ENCODE measurements at places on chromosomes 5 and 9.
A peak's percentile ranks its signal among the peaks of the same experiment; 100 is the strongest.

GRCh38 chr5:112977440-112977861 is 853 bp downstream of the DCP2 start:
- DNase-seq = no peak

GRCh38 chr5:10213316-10213715 is 36.4 kb downstream of the ATPSCKMT start:
- no peak for DNase-seq

DNA sequence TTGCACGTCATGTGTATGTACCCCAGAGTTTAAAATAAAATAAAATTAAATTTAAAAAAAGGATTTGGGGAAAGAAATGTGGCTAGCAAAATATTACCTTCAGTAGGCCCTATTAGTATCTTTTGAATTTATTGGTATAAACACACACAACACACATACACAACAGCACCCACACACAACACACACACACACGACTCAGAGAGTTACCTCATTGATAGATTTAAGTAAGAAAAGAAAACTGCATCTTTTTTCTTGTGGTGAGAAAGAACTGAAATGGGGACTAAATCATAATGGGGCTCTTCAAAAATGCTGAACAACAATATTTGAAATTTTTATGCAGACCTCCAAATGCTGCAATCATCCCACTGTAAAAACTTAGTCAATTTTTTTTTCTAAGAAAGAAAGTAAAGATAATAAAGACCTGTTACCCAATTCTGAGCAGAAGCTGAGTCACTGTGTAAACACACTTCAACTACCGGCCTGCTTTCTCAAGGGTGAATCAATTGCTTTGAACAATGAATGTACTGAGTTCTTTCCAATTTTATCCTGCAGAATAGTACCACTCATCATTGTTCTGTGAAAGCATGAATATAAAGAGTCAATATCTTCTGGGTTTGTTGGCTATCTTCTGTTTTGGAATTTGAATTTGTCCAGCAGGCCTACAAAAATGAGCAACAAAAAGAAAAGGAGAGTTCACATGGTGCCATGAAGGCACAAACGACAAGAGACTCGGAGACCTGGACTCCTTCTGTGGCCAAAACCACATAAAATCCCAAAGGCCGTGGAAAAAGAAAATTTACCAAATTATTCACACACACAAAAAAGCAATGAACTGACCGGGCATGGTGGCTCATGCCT is 57.9 kb upstream of the CCNG1 start:
- DNase-seq = peak; percentile 70

- no peak for DNase-seq
Observed at GRCh38 chr5:17340819-17341218, 123.4 kb downstream of the BASP1 start.

GRCh38 chr5:374631-375335 is 53.3 kb downstream of the AHRR start:
- DNase-seq = no peak

- DNase-seq = peak; percentile 63
Observed at GRCh38 chr5:1800472-1801221, 560 bp upstream of the NDUFS6 start.

GRCh38 chr5:56732121-56732520 is 83.2 kb upstream of the MAP3K1 start:
- DNase-seq = no peak

- DNase-seq = peak; percentile 75
Observed at GRCh38 chr5:61298580-61298979, 33.5 kb upstream of the ZSWIM6 start.

GRCh38 chr5:61777292-61777691 is 445.2 kb downstream of the ZSWIM6 start:
- no peak for DNase-seq

DNA sequence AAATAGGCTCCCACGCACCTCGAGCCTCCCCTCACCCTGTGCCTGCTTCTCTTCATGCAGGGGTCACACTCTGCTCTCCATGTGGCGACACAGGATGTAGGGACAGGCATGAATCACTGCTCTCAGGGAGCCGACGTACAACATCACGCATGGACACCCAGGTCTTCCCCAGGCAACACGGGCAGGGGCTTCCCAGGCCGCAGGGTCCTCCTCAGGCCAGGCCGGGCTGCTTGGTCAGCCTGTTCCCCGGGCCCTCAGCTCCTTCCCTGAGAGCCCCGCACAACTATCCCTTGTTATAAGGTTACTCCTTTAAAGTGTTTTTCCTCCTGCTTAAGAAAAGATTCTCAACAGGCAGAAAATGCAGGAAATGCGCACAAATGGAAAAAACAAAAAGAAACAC is 1.1 kb downstream of the SLC6A18 start:
- no peak for DNase-seq

- peak; percentile 11 for DNase-seq
Observed at GRCh38 chr5:168978015-168978414, 322.9 kb downstream of the SLIT3 start.

- no peak for DNase-seq
Observed at GRCh38 chr9:77981907-77982306, 49.7 kb downstream of the GNAQ start.

- DNase-seq = peak; percentile 99
Observed at GRCh38 chr9:115591584-115591984, 473.6 kb upstream of the TNC start.

DNA sequence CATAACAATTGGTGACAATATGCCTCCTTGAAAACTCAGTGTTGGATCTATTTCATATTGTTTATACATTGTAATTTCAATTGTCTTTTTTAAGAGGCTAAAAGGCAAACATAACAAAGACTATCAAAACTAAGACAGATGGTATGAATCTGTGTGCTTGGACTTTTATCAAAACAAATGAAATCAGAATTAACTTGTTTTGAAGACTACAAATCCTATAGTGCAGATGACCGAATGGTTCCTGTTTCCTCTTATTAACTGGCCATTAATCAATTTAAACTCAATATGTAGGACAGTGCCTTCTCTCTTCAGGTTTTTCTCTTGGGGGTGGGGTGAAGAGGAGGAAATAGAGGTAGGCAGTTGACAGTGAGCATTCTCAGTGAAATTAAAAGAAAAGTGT is 366.9 kb upstream of the GRAMD2B start:
- no peak for DNase-seq

DNA sequence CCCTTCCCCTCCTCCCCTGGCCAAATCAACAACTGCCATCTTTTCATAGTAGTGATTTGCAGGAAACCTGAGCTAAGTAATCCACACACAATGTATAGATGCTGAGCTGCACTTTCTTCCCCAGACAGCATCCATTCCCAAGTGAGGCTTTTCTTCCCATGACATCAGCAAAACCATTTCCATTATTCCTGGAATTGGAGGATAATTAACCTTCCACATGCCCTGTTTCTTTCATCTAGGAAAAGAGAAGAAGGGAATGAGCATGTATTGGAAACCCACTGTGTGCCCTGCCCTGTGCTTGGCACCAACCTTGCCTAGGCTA is 268.0 kb downstream of the ZSWIM6 start:
- no peak for DNase-seq

DNA sequence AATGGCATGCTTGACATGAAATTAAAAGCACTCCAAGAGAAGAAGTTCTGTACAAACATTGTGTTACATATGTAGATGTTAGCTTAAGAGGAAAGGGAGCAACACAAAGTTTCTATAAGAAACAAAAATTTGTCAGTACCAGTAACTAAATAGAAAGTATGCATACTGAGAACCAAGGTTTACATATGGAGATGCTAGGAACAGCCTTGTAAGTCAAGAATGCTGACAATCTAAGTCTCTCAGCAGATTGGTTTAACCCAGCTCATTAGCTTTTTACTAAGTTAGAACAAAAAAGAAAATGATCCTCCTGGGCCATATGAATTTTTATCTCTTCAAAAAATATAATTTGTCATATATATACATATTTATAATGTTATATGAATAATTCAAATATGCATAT is 2022.1 kb upstream of the ACO1 start:
- DNase-seq = no peak

GRCh38 chr5:107032629-107033028 is 638.1 kb downstream of the EFNA5 start:
- DNase-seq = peak; percentile 17

DNA sequence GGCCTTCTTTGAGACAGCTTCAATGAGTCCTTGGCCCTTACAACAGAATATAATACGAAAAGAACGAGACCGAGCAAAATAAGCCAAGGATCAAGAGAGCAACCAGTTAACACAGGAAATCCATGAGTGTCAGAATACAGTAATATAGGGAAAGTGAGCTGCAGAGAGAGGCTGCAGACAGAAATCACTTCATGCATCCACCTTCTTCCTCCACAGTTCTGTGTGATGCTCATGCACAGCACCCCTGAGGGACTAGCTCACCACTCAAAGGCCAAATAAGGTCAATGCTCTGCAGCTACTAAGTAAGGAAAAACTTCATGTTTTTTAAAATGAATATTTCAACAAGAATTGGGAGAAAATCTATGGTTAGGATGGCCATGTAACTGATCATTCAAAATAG is 257.1 kb downstream of the MCTP1 start:
- no peak for DNase-seq

GRCh38 chr5:151221574-151221973 is 2.3 kb downstream of the CCDC69 start:
- peak; percentile 68 for DNase-seq

DNA sequence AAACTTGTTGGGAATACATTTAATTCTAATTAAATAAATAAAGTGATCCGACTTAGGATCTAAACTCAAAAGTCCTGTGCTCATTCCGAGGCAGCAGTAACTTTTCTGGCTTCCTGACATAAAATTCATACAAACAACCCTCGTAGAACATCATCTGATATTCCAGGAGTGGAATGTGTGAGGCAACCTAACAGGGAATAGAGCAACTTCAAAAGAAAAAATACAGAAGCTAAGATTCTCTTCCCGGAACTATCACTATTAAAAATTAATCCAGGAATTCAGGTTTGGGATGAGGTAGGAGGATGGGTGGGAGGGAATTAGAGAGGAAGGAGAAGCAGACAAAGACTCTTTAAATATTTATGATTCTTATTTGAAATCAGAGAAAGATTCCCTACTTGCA is 32.9 kb upstream of the TRIO start:
- DNase-seq = peak; percentile 15

GRCh38 chr9:115649991-115650472 is 503.6 kb upstream of the PAPPA start:
- DNase-seq = peak; percentile 95

GRCh38 chr9:134057307-134057657 is 10.5 kb downstream of the BRD3 start:
- DNase-seq = no peak

- no peak for DNase-seq
Observed at GRCh38 chr5:179279347-179280094, 65.7 kb downstream of the ADAMTS2 start.

- DNase-seq = no peak
Observed at GRCh38 chr5:79189439-79190234, 46.3 kb upstream of the JMY start.

DNA sequence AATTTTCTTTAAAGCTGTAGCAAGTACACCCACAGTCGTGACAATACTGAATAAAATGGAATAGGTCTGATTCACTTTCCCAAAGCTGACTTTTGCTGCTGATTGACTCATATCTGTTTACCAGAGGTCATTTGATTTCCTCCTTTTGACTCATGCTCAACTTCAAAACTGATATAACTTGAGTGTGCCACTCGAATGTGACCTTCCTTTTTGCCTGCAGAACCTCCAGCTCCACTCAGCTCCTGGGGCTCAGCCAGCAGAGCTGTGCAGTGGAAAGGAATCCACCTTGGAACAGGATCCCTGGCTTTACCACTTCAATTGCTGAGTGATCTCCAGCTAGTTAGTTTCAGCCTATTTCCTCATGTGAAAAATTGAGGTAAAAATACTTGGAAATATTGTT is 84.1 kb downstream of the FEM1C start:
- peak; percentile 97 for DNase-seq

DNA sequence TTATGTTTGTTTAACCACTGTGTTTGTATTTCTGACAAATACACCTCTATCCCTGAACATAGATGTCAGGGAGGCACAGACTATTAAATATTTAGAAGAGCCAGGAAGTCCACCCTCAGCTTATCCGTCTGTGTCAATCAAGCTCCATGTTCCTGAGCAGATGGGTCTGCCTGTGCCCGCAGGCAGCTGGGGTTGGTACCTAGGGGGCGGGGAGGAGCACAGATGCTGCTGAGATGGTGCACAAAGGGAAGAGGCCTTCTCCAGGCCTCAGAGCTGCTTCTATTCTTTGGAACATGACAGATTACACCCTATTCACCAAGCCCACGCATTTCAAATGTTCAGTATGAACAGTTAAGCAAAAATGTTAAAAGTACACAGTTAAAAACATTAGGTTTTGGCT is 142.1 kb downstream of the EPB41L4A start:
- DNase-seq = no peak

- no peak for DNase-seq
Observed at GRCh38 chr9:77974434-77974833, 57.2 kb downstream of the GNAQ start.

- no peak for DNase-seq
Observed at GRCh38 chr9:33146298-33146697, 20.8 kb downstream of the B4GALT1 start.

DNA sequence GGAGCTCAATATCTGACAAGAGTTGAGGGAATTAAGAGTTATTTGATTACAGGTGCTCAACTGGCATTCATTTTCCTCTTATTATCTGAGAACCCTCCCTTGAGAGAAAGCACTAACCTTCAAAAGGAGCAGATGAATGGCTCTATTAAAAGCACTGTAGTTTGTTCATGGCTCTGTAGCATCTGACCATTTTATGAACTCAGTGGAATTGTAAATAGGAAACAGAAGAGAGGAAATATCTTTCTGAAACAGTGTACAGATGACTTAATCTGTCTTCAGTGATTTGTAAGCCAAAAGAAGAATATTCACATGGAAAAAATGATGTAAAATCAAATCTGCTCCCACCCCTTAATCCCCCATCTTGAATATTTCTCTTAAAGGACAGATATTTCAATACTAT is 810.4 kb upstream of the GRAMD2B start:
- DNase-seq = no peak

- peak; percentile 77 for DNase-seq
Observed at GRCh38 chr5:142872795-142873194, 102.6 kb downstream of the ARHGAP26 start.

DNA sequence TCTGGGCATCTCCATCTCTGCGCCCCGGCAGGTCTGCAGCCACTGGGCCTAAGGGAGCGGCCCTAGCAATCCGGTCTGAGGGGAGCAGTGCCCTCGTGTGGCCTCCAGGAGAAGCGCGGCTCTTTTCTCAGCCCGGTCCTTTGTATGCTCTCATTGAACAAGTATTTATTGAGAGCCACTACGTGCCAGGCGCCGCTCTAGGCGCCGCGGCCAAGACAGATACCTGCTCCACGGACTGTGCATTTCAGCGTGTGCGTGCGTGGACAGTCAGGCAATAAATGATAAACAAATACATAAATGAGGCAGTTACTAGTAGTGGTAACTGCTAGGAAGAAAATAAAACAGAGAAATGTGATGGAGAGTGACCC is 2.3 kb upstream of the SLC4A9 start:
- peak; percentile 91 for DNase-seq

GRCh38 chr5:139377226-139377625 is 5.9 kb downstream of the SLC23A1 start:
- no peak for DNase-seq

GRCh38 chr5:39256477-39257235 is 37.3 kb upstream of the FYB1 start:
- DNase-seq = peak; percentile 92
